ENCODE measurements at places on chromosomes 2 and 18. TPM values are rescaled to one million over a fixed set of nuclear protein-coding genes. Genes with fewer than 3 reads are reported as not detected.

GRCh38 chr18:54218299-54218698 lies 6.2 kb downstream of the MBD2 start:
- peaks cover 39% of the 10 kb centered on the region for H3K4me1 ChIP-seq
- H3K27me3 ChIP-seq = no peaks in the 10 kb centered on the region
- no peak for DNase-seq
- H3K4me3 ChIP-seq = no peak overlapping the region
- H3K27ac ChIP-seq = no peak overlapping the region

DNA sequence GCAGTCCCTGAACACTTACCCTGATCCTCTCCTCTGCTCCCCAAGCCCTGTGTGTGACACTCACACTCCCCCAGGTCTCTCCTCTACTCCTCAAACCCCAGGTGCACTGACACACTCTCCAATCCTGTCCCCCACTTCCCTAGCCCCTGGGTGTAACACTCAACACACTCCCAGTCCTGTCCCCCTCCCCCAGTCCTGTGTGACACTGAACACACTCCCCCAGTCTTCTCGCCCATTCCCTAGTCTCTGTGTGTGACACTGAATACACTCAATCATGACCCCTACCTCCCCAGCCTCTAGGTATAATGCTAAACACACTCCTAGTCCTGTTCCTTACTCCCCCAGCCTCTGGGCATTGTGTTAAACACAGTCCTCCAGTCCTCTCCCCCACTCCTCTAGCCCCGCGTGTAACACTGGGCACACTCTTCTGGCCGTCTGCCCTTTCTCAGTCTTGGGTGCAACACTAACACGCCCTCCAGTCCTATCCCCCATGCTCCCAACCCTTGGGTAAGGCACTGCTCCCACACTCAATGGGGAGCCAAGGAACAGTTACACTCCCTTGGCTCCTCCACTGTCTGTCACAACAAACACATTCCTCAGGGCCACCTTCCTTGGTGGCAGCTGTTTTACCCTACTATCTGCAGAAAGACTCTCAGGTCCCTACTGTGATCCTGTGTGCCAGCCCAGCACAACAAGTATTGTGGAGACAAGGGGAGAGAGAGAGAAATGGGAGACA lies 82.5 kb upstream of the PKDCC start:
- DNase-seq = no peak
- no peak overlapping the region for H3K4me3 ChIP-seq
- H3K36me3 ChIP-seq = no peaks in the 10 kb centered on the region
- H3K4me1 ChIP-seq = peaks cover 51% of the 10 kb centered on the region
- no peak overlapping the region for H3K27ac ChIP-seq

DNA sequence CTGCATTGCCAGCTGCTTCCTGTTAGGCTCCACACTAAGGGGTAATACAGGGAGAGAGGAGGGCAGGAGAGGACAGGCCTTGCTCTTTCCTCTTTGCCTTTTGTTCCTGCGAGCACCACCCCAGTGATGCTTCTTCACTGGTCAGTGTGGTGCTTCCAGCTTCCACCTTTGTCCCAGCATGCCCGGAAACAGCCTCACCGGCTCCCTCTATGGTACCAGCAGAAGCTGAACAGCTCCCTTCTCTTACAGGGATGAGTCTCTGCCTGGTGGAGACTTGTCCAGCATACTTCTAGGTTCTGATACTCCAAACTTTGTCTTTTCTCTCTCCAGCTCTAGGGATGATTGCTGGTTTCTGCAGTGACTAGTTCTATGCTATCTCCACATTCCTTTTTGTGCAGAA lies 413.3 kb downstream of the TSN start:
- no peak overlapping the region for H3K27ac ChIP-seq
- DNase-seq = no peak
- H3K27me3 ChIP-seq = no peaks in the 10 kb centered on the region
- no peaks in the 10 kb centered on the region for H3K4me1 ChIP-seq

The UPP2 gene
- not detected for polyA plus RNA-seq

The AKAIN1 gene
- not detected for polyA plus RNA-seq

The BOK gene
- polyA plus RNA-seq = 31.0 TPM

GRCh38 chr2:207290833-207291624 lies 125.3 kb upstream of the KLF7 start:
- no peaks in the 10 kb centered on the region for H3K36me3 ChIP-seq
- no peaks in the 10 kb centered on the region for H3K4me1 ChIP-seq
- H3K27ac ChIP-seq = no peak overlapping the region
- H3K4me3 ChIP-seq = no peak overlapping the region

DNA sequence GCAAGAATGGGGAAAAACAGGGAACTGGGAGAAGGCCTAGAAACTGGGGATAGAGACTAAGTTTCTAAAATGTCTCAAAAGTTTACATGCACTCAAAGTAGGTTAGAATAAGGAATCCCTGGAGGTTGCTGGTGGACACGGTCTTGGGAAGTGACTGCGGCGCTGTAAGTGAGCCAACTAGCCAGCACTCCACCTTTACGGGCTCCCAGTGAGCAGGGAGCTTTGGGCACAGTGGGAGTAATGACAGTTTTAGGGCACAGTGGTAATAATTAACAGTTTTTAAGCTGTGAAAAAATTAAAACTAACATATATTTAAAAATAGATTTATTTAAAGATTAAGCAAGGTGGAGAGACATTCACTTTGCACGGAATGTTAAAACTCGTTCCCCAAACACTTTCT lies 20.9 kb upstream of the CD302 start:
- H3K27me3 ChIP-seq = no peaks in the 10 kb centered on the region
- H3K36me3 ChIP-seq = no peaks in the 10 kb centered on the region
- no peak for DNase-seq
- H3K4me3 ChIP-seq = no peak overlapping the region
- no peak overlapping the region for H3K27ac ChIP-seq

Measured in stomach (tissue), 19 donors.